ENCODE measurements at places on chromosomes 5 and 9.

GRCh38 chr9:8764051-8764450 lies 964.5 kb upstream of the DMAC1 start:
- no peak for DNase-seq

DNA sequence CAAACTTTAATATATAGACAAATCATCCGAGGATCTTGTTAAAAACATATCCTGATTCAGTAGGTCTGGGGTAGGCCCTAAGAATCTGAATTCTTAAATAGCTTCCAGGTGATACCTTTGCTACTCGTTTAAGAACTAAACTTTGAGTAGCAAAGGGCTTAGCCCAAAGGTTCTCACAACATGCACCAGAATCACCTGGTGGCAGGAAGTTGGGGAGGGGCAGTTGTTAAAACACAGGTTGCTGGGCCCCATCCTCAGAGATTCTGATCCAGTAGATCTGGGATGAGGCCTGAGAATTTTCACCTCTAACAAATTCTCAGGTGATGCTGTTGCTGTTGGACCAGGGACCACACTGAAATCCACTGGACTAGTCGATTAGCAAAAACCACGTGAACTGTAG lies 20.0 kb upstream of the RGMB start:
- no peak for DNase-seq

DNA sequence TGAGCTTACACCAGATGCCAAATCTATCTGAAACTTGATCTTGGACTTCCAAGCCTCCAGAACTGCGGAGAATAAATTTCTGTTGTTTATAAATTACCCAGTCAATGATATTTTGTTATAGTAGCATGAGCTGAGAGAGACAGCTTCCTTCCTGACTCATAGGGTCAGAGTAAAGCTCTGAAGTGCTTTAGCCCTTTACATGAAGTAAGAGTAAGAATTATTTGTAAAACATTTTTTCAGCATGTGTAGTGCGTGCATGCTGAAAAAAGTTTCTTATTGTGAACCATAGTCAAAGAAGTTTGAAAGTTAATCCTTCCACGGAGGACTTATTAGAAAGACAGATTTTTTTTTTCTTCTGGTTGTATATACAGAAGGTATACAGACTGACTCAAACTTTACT lies 172.4 kb downstream of the DMRT2 start:
- DNase-seq = no peak

DNA sequence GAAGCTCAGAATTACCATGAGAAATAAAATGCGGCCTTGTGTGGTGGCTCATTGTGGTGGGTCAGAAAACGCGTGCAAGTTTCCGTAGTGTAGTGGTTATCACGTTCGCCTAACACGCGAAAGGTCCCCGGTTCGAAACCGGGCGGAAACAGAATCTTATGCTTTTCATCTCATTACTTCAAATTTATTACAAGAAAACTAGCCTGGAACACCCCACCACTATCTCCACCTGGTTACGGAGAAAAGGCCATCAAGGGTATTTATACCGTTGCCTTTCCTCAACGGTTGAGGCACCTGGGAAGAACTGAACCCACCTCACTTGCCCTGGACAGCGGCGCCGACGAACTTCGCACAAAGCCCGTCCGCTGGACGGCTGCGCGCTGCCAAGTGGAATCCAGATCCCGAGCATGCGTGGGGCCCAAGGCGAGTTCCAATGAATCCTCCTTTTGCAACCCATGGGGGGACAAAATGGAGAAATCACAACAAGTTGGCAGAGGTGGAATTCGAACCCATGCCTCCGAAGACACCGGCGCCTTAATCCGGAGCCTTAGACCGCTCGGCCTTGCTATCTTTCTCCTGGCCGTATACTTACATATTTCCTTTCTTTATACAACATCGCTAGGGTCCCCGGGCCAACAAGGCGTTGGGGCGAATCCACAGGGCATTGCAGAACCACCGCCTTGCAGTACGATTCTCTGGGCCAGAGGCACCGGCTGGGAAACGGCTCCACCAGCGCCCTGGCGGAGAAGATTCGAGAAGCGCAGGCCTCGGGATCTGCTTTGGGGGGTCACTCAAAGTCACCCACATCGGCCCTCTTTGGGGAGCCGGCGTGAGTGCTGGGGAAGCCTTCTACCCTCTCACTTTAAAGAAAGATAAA lies 16.9 kb downstream of the OR2V2 start:
- DNase-seq = no peak

GRCh38 chr5:166562246-166562645 lies 1729.2 kb upstream of the WWC1 start:
- DNase-seq = no peak

Measured in islet precursor cell (in vitro differentiated cells).